Articular chondrocyte of knee joint (primary cell): ENCODE measurements at places on chromosomes 5 and 9. TPM values are rescaled to one million over a fixed set of nuclear protein-coding genes. Genes with fewer than 3 reads are reported as not detected.

The SPINK6 gene
- not detected in 2 replicates for total RNA-seq

The SH3RF2 gene
- total RNA-seq: 10.1 and 11.9 TPM in 2 replicates

The ESM1 gene
- total RNA-seq: 0.39 and 2.2 TPM in 2 replicates

The PCDHB15 gene
- 1.7 and 1.9 TPM in 2 replicates for total RNA-seq

The TAF11L10 gene
- total RNA-seq: not detected in 2 replicates

The ADGRV1 gene
- 0.13 and 1.1 TPM in 2 replicates for total RNA-seq

The BTNL3 gene
- total RNA-seq: not detected in 2 replicates

The FOXD4 gene
- total RNA-seq: 0.26 and 0.43 TPM in 2 replicates
